ENCODE measurements at places on chromosomes 5 and 9.

DNA sequence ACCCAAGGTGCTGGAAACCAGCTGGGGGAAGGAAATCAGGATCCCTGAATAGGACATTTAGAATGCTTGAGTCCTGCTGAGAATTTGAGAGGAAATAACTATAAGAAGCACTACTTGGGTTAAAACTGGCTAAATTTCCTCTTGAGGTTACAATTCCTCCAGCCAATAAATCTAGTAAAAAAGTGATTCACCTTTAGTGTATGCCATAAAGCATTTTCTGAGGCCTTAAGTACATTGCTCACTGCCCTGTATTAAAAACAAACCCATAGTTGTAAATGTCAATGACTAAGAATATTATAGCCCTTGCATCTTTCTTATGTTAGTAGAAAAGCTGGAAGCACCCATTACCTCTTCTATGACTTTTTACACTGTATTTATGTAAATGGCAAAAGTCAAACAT, 634.7 kb upstream of the ARRDC3 start:
- DNase-seq: peak; percentile 8

- peak; percentile 1 for DNase-seq
Measured at GRCh38 chr9:29475471-29475870, 1902.2 kb upstream of the C9orf72 start.

DNA sequence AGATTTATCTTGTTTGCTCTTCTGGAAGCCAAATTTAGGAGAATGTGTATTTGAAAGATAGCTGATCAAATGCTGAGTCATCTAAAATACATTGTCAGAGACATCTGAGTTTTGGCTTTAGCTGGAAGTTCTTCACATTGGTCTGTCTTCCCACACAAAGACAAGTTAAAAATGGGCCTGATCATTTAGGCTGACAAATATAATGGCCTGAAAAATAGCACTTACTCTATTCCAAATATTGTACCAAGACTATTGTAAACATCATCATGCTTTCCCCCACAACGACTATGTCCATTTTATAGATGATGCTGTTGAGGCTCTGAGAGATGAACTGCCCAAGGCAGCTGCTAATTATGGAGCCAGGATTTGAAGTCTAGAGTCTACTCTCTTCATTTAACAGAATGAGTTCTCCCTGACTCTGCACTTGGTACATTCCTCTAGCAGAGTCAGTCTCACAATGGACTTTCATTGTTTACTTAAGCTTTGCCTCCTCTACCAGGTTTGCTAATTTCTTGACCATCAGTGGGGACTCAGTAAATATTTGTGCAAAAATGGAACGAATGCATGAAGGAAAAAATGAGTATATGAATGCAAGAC, 619.4 kb upstream of the KLF4 start:
- DNase-seq: peak; percentile 83

DNA sequence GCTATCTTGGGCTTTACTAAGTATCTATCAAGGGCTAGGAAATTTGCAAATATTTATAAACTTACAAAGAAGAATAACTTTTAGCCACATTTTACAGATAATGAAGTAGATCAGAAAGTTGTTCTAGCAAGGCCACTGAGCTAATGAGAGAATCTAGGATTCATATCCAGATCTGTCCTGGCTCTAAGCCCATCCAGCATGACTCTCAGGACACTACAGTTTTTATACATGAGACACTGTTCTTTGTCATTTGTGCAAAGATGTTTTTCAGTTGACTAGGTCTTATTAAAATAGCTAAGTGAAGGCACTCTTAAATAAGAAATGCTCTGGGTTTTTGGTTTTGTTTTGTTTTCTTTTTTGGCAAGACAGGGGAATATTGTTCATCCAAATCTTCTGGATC, 273.1 kb downstream of the GABRB2 start:
- no peak for DNase-seq
